ENCODE measurements at places on chromosomes 1 and 21. TPM values are rescaled to one million over a fixed set of nuclear protein-coding genes. Genes with fewer than 3 reads are reported as not detected.

The FHAD1 gene
- 2.0 TPM for total RNA-seq

DNA sequence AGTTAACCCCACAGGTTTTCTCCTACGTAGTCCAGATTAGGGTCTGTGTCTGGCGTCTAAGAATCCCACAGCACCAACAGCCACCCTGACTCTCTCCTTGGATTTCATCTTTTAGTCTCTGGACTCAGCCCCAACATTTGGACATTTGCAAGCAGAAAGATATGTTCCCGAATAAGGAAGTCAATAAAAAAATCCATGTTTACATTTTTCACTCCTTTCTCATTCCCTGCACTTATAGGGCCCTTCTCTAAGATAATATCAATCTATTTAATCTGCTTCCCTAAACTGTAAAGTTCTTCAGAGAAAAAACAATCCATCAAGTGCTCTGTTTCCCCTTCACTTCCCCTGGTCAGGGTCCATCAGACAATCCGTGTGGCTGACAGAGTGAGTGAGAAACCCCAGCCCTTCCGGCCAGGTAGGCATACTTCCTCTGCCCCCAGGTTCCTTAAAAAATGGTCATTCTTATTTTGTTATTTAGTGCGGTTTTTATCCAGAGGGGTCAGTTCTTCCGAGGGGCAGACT is 105.9 kb upstream of the CDC42BPA start:
- no peak for DNase-seq

DNA sequence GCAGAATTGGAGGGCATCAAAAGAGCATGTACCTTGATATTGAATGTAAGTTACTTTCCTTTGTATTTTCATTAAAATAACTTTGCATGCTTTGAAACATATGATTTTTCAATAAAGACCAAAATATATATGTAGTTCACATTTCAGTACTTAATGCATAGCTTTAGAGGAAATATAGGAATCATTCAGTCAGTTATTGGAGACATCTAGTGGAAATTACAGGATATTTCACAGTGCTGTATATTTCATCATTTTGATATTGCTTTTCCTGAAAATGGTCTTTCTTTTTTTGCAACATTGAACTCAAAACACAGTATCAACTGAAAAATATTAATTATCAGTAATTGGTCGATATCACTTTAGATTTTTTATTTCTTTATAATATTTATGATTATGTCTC is 375.8 kb downstream of the NCAM2 start:
- DNase-seq = no peak

DNA sequence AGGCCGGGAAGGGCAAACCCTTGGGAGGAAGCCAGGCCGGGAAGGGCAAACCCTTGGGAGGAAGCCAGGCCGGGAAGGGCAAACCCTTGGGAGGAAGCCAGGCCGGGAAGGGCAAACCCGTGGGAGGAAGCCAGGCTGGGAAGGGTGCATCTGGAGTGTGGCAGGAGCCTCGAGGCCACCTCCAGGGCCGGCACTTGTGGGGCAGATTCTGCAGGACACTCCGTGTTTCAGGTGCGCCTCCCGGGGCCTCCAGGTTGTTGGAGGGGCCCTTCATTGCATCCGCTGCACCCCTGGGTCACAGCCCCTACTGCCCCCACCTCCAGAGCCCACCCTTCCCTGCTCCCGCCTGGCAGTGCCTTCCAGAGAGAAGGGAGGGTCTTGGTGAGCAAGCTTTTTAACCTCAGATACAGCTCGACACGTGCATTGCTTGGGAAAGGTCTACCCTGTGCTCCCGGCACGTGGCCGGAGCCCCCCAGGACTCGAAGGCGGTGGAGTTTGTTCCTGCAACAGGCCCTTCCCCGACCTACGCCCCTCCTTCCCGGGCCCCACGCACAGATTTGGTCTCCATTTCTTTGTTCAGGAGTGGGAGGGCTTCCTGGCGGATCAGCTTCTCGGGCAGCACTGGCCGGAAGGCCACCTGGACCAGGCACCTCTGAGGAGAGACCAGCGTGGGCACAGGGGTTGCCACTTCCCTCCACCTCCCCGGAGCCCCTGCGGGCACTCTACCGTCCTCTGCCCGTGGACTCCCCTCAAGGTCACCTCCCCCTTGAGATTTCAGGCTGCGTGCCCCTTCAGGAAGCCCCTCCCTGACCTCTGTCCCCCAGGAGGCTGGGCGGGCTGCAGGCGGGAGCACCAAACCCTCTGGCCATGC is 9.4 kb upstream of the TMEM52 start:
- DNase-seq = no peak

- DNase-seq = no peak
These were observed 11.7 kb upstream of the RNF2 start for GRCh38 chr1:185033686-185034085.

Measured in urinary bladder (tissue), 4 donors.